ENCODE measurements at places on chromosomes 7 and 10. TPM values are rescaled to one million over a fixed set of nuclear protein-coding genes. Genes with fewer than 3 reads are reported as not detected.

EN2 gene
- total RNA-seq = not detected

GRID2IP gene
- not detected for total RNA-seq

ASB10 gene
- total RNA-seq = 17.5 TPM

DNA sequence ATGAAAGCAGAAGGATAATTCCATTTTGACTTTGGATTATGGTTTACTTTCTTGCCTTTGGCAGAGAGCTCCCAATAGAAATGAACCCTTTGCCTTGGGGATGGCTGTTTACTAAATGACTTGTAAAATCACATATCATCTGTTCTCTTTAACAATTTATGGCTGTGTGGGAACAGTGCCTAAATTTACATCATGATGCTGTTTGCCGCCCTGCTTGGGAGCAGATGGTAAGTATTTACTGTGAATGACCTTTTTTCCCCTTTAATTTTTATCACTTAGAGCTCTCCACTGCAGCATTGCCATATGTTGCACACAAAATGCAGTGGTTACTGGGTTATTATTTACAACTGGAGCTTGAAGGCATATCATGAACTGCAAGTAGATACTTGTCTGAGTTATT is 13.4 kb downstream of the HEPACAM2 start:
- H3K36me3 ChIP-seq = no peaks in the 10 kb centered on the region
- H3K4me1 ChIP-seq = no peaks in the 10 kb centered on the region
- no peak for DNase-seq
- no peak overlapping the region for H3K4me3 ChIP-seq
- H3K27me3 ChIP-seq = no peaks in the 10 kb centered on the region

DNA sequence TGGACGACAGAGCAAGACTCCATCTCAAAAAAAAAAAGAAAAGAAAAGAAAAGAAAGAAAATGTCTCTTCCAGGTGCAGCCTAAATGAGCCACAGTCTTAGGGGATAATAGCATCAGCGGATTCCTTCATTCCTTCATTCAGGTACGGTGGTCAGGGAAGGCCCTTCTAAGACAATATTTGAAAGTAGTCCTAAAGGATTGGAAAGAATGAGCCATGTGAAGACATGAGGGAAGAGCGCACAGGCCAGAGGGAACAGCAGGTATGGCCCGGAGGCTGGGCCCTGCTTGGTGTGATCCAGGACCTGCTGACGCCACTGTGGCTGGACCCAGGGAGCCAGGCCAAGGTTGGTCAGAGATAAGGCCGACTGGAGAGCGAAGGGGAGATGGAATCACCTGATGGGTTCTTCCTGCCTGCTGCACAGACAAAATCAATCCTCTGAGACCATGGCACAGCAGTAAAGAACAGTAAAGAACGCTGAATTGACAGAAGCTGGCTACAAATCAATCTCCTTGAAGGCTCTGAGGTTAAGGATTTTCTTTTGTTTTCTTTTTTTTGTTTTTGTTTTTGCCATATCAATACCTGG is 16.3 kb upstream of the MKRN1 start:
- H3K27ac ChIP-seq = no peak overlapping the region
- H3K4me1 ChIP-seq = no peaks in the 10 kb centered on the region
- H3K27me3 ChIP-seq = no peaks in the 10 kb centered on the region
- no peaks in the 10 kb centered on the region for H3K36me3 ChIP-seq
- no peak for DNase-seq

DNA sequence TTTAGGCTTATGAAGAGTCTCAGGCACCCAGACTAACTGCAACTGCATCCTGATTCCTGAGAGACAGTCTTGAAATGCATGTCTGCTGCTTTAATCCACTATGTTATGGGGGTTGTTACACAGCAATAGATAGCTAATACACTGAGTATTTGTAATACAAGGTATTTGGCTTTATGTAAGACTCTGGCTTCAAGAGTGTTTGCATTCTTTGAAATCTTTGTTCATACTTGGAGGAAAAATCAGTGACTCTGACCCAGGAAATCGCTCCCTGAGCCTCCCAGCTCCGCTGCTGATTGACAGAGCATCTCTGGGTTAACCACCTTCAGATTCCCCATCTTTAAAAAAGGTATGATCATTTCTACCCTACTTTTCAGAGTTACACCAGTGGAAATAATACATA is 133.9 kb downstream of the MTPAP start:
- peaks cover 22% of the 10 kb centered on the region for H3K4me1 ChIP-seq
- peak overlapping the region; percentile 3 for H3K27ac ChIP-seq
- peak overlapping the region; percentile 13 for H3K4me3 ChIP-seq
- DNase-seq = no peak
- no peaks in the 10 kb centered on the region for H3K27me3 ChIP-seq

DNA sequence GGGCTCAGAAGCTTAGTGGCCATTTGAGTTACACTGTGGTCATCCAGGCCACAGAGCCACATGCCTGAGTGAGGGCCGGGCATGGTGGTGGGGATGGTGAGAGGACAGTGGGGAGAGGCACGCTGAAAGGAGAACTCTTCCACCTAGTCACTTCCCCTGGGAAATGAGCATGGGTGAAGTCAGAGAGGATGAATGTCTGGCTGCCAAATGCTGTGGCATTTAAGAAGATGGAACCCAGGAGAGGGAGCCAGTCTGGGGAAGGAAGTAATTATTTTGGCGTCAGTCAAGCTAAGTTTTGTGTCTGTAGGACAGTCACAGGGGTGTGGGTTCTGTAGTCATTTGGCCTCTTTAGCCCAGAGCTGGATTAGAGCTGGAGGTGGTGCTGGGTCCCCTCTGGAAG is 86.0 kb upstream of the PODXL start:
- no peaks in the 10 kb centered on the region for H3K4me1 ChIP-seq
- DNase-seq = no peak
- no peak overlapping the region for H3K4me3 ChIP-seq
- no peaks in the 10 kb centered on the region for H3K36me3 ChIP-seq

- DNase-seq = no peak
- no peaks in the 10 kb centered on the region for H3K27me3 ChIP-seq
- H3K4me1 ChIP-seq = peaks cover 9% of the 10 kb centered on the region
Measured at GRCh38 chr10:78813998-78814399, 254.8 kb upstream of the ZMIZ1 start.

DNA sequence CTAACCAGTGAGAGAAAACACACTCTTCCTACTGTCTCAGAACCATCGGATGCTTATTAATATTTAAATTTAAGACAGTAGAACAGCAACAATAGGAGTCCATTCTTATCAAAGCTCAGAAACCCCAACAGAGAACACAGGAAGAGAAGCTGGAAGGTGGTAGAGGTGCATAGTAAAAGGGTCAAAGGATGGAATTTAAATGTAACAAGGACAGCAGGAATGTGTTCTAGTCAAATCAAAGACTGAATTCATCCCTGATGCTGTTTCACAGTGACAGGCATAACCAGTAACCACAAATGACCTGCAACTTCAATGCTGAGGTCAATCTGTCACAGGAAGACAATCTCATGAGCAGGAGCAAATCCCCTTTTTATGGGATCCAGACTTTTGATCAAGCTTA is 1259.7 kb downstream of the XPNPEP1 start:
- no peaks in the 10 kb centered on the region for H3K36me3 ChIP-seq
- H3K4me1 ChIP-seq = no peaks in the 10 kb centered on the region
- H3K4me3 ChIP-seq = no peak overlapping the region
- H3K27me3 ChIP-seq = no peaks in the 10 kb centered on the region
- H3K27ac ChIP-seq = no peak overlapping the region

DNA sequence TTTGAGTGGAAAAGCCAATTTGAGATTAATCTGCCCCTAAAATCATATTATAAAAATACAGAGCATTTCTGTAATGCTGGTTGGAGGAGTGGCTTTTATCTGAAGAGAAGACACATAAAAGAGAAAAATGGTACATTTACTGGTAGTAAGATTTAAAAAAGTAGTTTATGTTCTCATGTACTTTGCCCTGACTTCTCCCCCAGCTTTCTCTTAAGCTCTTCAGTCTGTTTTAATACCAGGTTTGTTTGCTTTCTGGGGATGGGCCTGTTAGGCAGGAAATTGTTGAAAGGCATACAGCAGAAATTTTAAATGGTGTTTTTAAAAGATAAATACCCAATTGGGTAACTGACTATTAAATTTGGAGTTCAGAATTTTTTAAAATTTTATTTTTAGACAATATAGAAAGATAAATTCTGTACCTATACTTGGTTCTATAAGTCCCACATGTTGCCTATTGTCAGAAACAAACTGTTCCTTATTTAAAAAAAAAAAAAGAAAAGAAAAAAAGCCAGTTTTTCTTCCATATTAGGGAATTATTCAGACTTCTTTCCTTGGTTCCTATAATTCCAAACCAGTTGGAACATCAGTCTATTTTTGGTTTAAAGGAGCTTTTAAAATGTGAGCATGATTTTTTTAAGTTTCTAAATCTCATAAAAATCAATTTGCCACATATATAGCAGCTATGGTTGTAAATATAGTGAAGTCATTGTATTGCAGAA is 136.6 kb downstream of the ARID5B start:
- H3K36me3 ChIP-seq = no peaks in the 10 kb centered on the region
- H3K4me1 ChIP-seq = peaks cover 23% of the 10 kb centered on the region
- H3K27ac ChIP-seq = peak overlapping the region; percentile 29
- DNase-seq = no peak
- no peak overlapping the region for H3K4me3 ChIP-seq

GRCh38 chr7:7554649-7555575 is 11.8 kb upstream of the MIOS start:
- no peak overlapping the region for H3K27ac ChIP-seq
- no peaks in the 10 kb centered on the region for H3K36me3 ChIP-seq
- H3K4me1 ChIP-seq = no peaks in the 10 kb centered on the region
- DNase-seq = no peak

GRCh38 chr7:80403686-80404241 is 108.1 kb downstream of the GNAT3 start:
- no peaks in the 10 kb centered on the region for H3K4me1 ChIP-seq
- H3K27me3 ChIP-seq = no peaks in the 10 kb centered on the region
- no peak overlapping the region for H3K27ac ChIP-seq
- no peak for DNase-seq

DNA sequence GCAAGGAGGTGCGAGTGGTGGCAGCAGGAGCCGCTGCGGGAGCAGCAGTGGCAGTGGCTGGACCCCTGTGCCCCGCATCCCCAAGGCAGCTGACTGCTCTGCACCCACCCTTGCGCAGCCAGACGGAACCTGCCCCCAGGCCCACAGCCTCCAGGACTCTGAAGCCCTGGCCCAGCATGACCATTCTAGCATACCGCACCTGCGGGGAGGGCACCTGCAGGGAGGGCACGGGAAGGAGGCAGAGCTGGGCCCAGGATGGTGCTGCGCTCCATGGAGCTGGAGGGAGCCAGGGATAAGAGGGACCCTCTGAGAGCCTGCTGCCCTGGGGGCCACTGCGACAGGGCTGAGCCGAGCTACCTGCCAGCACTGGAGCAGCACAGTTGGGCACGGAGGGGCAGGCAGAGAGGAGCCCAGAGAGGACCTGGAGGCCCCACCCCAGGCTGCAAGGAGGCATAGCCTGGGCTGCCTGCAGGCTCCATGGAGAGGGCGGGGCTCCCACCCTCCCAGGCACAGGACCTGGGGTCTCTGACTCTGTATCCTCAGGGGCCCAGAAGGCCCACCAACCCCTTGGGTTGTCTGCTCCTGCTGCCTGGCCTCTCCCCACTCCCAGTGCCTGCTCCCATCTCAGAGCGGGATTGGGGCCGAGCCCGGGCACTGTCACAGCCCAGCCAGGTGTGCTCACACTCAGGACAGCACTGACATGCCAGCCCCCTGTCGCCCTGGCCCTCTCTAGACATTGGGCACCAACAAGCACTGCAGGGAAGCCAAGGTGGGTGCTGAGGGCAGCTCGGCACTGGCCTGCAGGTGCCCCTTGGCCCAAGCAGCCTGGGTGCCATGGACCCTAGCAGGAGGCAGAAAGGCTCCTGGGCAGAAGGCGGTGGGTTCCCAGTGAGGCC is 87.6 kb downstream of the HTR7 start:
- no peaks in the 10 kb centered on the region for H3K36me3 ChIP-seq
- DNase-seq = no peak
- no peak overlapping the region for H3K27ac ChIP-seq

DNA sequence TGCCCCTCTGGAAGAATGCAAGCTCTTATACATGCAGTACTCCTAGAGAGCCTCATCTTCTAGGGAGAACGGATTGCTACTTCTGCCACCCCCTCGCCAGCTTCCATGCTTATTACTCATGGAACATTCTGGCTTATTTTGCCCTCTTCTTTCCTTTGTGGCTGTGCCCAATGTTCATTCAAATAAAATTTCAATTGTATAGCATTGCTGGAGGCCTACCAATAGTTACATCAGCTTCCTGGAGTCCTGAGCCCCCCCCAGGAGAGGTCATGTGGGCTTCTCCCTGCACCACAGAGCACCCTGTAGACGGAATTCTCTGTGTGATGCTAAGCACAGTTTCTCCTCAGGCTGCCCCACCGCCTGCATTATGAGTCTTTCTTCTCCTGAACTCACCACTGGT is 1094.0 kb downstream of the KCNMA1 start:
- H3K27ac ChIP-seq = no peak overlapping the region
- H3K4me1 ChIP-seq = peaks cover 15% of the 10 kb centered on the region
- no peaks in the 10 kb centered on the region for H3K27me3 ChIP-seq
- DNase-seq = no peak
- no peak overlapping the region for H3K4me3 ChIP-seq
- H3K36me3 ChIP-seq = no peaks in the 10 kb centered on the region

DNA sequence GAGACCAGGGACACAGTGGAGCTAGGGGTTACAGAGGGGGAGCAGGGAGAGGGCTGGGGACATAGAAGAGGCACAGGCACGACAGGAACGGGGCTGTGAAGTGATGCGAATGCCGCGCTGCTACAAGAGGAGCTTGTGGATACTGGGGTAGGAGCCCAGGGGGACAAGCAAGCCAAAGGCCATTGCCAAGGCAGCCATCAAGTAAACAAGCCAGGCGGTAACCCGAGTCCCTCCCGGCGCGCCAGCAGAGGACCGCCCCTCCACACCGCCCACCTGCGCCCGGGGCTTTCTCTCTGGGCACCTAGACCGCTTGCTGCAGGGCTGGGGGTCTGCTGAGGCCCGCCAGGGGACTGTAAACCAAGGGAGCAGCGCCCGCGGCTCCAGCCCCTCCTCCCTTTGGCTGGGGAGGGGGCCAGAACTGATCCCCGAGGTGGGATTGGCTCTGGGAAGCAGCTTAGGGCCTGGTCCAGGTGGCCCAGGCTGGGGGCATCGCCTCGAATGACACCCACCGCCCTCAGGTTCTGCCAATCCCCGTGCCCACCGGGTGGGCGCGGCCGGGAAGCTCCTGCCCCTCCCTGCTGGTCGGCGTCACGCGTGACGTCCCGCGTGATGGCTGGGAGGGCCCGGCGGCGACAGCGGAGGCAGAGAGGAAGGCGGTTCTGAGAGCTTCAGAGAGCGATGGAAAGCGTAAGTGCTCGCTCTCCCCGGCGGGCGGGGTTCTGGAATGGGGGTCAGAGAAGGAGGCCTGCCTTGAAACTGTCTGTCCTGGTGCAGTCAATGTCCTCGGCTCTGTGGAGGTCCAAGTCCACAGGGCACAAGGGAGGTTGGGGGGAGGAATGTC is 982 bp downstream of the SFXN3 start:
- H3K27me3 ChIP-seq = no peaks in the 10 kb centered on the region
- peak overlapping the region; percentile 83 for H3K4me3 ChIP-seq
- peak; percentile 87 for DNase-seq
- H3K36me3 ChIP-seq = peaks cover 25% of the 10 kb centered on the region

GRCh38 chr10:63657761-63658160 is 136.6 kb downstream of the REEP3 start:
- no peaks in the 10 kb centered on the region for H3K36me3 ChIP-seq
- H3K4me1 ChIP-seq = no peaks in the 10 kb centered on the region
- no peak overlapping the region for H3K4me3 ChIP-seq
- no peaks in the 10 kb centered on the region for H3K27me3 ChIP-seq
- DNase-seq = no peak

- H3K27me3 ChIP-seq = no peaks in the 10 kb centered on the region
- no peak for DNase-seq
- no peaks in the 10 kb centered on the region for H3K36me3 ChIP-seq
Measured at GRCh38 chr7:17902599-17902998, 37.7 kb downstream of the SNX13 start.

GRCh38 chr7:17031906-17032551 is 150.2 kb upstream of the AGR3 start:
- no peaks in the 10 kb centered on the region for H3K27me3 ChIP-seq
- no peak overlapping the region for H3K4me3 ChIP-seq
- no peak for DNase-seq
- H3K36me3 ChIP-seq = no peaks in the 10 kb centered on the region
- no peak overlapping the region for H3K27ac ChIP-seq

Data from heart right ventricle (tissue), 16 donors.